ENCODE measurements at places on chromosomes 12 and 14.

DNA sequence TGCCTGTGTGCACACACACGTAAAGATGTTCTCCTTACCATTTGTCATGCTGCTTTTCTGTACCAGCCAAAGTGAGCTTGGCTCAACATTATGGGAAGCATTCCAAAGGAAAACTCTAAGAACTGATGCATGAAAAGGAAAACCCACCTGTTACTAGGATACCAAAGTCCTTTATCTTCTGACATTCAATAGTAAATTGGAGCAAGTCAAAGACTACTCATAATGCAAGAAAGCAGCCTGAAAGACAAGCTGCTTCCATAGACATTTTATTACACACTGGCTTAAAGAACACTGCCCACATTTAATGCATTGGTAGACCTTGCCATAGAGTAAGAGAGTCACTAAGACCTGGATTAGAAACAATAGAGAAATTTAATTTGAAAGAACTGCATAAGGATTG, 159.0 kb downstream of the LRIG3 start:
- DNase-seq: no peak

DNA sequence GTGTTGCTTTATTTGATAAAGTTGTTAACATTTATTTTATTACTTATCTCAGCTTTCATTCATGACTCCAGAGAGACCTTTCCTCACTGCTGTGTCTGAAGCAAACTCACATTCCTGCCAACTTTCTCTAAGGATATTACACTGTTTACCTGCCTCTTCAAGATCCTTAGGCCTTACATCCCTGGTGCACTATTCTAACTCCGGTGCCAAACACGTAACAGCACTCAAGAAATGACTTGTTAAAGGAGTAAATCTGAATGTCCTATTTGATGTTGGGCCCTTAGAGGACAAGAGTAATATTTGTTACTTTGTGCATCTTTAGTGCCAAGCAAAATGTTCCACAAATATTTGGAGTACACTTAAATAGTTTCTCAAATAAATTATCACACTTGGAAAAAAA, 324.1 kb upstream of the FLRT2 start:
- no peak for DNase-seq

- no peak for DNase-seq
These were observed 204.8 kb downstream of the NUAK1 start for GRCh38 chr12:105933671-105934665.

- DNase-seq: peak; percentile 74
These were observed 187.3 kb downstream of the CHST11 start for GRCh38 chr12:104643819-104644669.

GRCh38 chr14:90489916-90490719, 93.3 kb downstream of the CALM1 start:
- no peak for DNase-seq

DNA sequence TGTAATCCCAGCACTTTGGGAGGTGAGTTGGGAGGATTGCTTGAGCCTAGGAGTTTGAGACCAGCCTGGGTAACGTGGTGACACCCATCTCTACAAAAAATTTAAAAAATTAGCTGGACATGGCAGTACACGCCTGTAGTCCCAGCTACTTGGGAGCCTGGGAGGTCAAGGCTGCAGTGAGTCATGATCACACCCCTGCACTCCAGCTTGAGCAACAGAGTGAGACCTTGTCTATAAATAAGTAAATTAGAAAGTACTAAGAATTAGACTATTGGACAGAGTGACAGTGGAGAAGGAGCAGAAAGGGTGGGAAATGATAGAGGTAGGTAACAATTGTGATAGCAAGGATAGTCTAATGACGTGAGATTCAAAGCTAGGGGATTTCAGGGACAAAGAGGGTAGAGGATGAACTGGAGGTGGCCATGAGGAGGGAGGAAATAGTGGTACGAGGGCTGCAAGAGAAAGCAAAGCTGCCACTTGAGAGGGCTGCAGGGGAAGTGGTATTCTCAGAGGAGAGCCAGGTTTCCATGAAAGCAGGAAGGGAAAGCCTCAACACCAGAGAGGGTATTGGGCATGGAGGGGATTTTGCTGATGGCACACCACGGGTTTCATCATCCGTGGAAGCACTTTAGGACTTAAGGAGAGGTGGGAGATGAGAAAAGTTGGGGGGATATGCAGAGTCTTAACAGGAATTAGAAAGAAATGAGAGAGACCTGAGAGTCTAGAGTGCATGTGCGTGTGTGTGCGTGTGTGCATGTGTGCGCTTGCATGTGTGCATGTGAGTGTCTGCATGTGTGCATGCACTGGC, 85.6 kb downstream of the SYNE2 start:
- DNase-seq: no peak

GRCh38 chr14:20659813-20660395, 18.4 kb upstream of the OR6S1 start:
- no peak for DNase-seq

GRCh38 chr14:60723907-60724618, at the start of gene SIX4:
TSS of gene SIX4 (minus strand) at chr14:60724351. CDS start at chr14:60724074, 277 bp downstream.
- DNase-seq: peak; percentile 67

DNA sequence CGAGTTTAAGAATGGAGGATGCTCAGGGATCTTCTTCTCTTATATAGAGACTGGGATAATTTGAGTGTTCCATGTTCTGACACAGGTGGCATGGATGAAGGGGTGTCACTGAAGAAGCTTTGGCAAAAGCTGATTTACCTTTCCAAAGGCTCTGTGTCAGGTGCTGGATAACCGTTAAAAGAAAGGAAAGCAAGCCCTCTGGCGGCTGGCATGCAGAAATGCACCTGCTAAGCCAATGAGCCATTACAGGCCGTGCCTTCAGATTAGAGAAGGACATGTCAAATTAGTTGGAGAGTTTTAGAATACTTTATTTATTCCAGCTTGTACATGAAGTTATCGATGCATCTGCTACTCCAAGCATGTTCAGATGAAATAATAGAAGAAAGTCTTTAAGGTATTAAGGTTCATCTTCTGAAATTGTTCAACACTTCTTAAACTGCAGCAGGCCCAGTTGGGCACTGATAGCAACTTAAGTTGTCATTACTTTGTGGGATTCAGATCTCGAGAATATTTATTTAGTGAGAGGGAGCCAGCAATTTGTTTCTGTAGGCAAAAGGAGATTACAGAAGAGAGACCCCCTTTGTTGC, 678.2 kb downstream of the NRXN3 start:
- DNase-seq: peak; percentile 29

DNA sequence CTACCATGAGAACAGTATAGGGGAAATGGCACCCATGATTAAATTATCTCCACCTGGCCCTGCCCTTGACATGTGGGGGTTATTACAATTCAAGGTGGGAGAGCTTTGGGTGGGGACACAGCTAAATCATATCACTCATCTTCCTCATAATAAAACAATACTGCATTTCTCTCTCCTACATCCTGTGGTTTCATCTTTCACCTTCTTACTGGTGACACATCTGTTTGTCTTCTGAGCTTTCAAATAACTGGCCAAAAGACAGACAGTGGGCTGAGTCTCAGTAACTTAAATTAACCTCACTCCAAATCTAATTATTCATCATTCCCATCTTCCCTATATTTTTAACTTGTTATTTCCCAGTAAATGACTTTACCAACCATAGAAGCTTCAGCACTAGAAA, 729.7 kb upstream of the USP15 start:
- DNase-seq: no peak

- no peak for DNase-seq
These were observed 58.1 kb upstream of the SRSF5 start for GRCh38 chr14:69708586-69709560.

DNA sequence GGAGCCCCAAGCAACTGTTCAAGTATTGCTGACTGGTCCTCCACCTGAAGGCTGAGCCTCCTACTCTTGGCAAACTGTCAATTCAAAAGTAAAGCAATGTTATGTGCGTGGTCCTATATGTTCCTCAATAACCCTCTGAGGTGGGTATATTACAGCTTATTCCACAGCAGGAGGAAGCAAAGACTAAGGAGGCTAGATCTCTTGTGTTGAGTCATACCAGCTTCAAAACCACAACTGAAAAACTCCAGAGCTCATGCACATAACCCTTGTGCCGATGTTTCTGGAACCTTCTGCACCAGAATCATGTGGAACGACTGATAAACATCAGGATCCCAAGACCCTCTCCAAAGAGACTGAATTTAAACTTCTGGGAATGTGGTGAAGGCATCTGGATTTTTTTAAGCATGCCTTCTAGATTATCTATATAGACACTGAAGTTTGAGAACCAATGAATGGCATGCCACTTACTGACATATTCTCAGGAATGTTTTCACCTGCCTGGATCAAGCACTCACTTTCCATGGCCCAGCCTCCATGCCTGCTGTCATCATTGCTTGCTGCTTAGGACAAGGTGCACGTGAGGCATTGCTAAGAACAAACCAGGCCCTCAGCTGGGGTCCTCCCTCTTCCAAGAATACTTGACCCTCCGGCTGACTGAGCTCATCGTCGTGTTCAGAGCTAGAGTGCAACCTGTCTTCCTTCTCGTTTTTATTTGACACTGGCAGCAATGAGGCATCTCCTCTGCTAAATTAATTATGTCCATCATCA, 194.7 kb downstream of the BCL11B start:
- no peak for DNase-seq

All from MM.1S (cell line).